ENCODE measurements at places on chromosomes 12 and 14. TPM values are rescaled to one million over a fixed set of nuclear protein-coding genes. Genes with fewer than 3 reads are reported as not detected.

DNA sequence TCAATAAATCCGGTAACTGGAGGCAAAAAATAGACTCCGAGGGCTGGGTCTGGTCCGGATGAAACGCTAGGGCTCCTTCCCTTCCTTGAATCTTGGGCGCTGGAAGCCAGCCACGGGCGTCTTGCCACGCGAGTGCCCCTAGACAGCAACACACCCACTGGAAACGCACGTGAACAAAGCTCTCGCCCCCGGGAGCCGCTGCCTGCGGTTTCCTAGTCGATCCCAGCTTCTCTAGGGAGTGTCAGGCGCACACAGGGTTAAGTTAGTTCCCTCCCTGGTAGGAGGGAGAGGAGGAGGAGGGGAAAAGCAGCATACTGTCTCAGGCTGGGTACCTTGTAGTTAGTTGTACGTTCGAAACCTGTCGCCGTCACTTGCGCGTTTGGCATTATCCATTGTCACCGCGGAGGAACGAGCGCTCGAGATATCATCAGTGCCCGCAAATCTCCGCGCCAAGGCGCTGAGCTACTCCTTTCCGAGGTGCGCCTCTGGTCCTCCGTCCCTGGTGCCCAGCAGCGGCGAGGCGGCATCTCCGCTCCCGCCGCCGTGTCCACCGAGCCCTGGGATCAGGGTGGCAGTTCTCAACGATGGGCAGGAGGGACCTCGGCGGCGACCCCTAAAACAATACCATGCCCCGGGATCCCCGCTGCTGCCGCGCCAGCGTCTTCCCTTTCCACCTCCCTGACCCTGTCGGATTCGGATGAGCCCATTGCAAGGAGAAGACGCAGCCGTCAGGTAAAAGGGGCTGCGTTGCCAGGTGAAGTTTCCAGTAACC is at the start of gene FLRT2:
Gene FLRT2 (plus strand): TSS at position 342 of the 772 bp plus-strand sequence. CDS start 91,371 bp downstream, outside the sequence.
- H3K4me1 ChIP-seq = peaks cover 12% of the 10 kb centered on the region
- peak within 1 kb of the TSS; percentile 79 for H3K27ac ChIP-seq
- DNase-seq = peak; percentile 74
- no peaks in the 10 kb centered on the region for H3K27me3 ChIP-seq
- no peaks in the 10 kb centered on the region for H3K36me3 ChIP-seq
- H3K4me3 ChIP-seq = peak within 1 kb of the TSS; percentile 54

DNA sequence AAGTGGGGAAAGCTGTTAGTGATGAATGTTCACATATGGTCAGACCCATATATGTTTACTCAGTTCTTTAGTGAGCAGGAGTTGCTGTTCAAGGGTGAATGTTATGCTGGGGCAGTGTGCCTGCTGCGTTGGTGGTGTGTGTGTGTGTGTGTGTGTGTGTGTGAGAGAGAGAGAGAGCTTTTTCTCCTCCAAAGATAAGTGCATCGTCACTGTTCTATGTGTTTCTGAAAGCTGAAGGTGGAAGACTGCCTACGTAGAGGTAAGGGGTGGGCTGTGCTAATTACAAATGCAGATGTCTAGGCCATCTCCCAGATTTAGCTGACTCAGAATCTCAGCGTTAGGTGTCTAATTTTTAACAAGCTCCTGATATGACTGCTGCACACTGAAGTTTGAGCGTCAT is 10.5 kb downstream of the GABARAPL1 start:
- H3K27me3 ChIP-seq = no peaks in the 10 kb centered on the region
- no peak overlapping the region for H3K27ac ChIP-seq
- H3K36me3 ChIP-seq = peaks cover 57% of the 10 kb centered on the region
- DNase-seq = no peak
- H3K4me3 ChIP-seq = no peak overlapping the region

The NACA gene
- 1,717 TPM for total RNA-seq

DNA sequence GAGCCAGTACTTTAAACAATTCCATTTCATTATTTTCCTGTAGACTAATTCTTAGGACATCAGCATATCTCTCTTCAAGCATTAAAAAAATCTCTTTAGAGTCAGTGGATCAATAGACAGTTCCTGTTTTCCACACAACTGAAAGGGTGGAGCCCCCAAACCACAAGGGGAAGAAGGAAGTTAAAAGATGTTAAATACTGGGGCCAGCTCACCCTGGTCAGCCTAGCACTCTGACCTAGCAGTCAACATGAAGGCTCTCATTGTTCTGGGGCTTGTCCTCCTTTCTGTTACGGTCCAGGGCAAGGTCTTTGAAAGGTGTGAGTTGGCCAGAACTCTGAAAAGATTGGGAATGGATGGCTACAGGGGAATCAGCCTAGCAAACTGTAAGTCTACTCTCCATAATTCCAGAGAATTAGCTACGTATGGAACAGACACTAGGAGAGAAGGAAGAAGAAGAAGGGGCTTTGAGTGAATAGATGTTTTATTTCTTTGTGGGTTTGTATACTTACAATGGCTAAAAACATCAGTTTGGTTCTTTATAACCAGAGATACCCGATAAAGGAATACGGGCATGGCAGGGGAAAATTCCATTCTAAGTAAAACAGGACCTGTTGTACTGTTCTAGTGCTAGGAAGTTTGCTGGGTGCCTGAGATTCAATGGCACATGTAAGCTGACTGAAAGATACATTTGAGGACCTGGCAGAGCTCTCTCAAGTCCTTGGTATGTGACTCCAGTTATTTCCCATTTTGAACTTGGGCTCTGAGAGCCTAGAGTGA is at the start of gene LYZ:
Gene LYZ (plus strand): TSS at position 220 of the 777 bp plus-strand sequence. CDS start 28 bp downstream, at position 248.
- no peaks in the 10 kb centered on the region for H3K36me3 ChIP-seq
- H3K27ac ChIP-seq = no peak within 1 kb of the TSS
- H3K27me3 ChIP-seq = no peaks in the 10 kb centered on the region
- DNase-seq = no peak
- H3K4me1 ChIP-seq = no peaks in the 10 kb centered on the region
- no peak within 1 kb of the TSS for H3K4me3 ChIP-seq

- H3K4me1 ChIP-seq = no peaks in the 10 kb centered on the region
- H3K36me3 ChIP-seq = no peaks in the 10 kb centered on the region
- no peaks in the 10 kb centered on the region for H3K27me3 ChIP-seq
- H3K4me3 ChIP-seq = no peak overlapping the region
- DNase-seq = no peak
- H3K27ac ChIP-seq = no peak overlapping the region
Measured at GRCh38 chr12:67893022-67893580, 96.1 kb upstream of the IFNG-AS1 start.
